Activated T-cell treated with anti-CD3 and anti-CD28 coated beads for 24 hours (primary cell): ENCODE measurements at places on chromosomes 16 and 17.

- DNase-seq = peak; percentile 58
Measured at GRCh38 chr17:67441052-67441895, 64.2 kb downstream of the PITPNC1 start.

- DNase-seq = no peak
Measured at GRCh38 chr17:68957944-68958343, 2.8 kb upstream of the ABCA8 start.

- no peak for DNase-seq
Measured at GRCh38 chr17:76684756-76685155, 26.0 kb downstream of the MXRA7 start.

DNA sequence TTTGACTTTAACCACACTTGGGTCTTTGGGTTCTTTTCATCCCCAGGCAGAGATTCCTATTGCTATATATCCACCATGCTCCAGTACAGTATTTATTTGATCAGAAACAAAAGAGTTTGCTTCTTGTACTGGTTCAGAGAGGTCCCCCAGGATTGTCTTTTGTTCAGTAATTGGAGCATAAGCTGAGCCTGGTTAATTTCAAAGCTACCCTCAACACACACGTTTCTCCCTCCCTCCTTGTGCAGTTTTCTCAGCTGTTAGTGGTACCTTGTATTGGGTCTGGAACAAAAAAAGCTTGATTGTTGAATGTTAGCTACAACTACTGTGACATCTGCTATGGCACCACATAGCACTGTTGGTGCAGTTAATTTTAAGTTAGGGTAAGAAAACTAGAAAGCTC lies 50.0 kb downstream of the NUP93 start:
- no peak for DNase-seq

GRCh38 chr16:87207965-87208364 lies 109.2 kb downstream of the C16orf95 start:
- DNase-seq = no peak

DNA sequence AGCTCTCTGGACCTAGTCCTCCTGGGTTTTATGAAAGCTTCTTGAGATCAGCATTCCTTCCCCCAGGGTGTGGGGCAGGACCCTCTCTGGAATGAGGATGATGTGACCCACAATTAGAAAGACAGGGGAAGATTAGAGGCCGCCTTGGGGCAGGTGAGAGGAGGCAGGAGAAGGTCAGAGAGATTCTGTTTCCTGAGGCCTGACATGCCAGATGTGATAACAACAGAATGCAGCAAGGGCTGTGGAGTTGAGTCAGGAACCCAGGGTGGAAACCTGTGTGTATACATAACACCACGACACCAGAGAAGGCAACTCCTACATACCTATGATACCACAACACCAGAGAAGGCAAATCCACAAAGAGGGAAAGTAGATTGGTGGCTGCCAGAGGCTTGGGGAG lies 5.4 kb upstream of the SLC5A10 start:
- DNase-seq = no peak

- no peak for DNase-seq
Measured at GRCh38 chr17:82348434-82348833, 10.6 kb upstream of the TEX19 start.

GRCh38 chr16:54204756-54205155 lies 81.8 kb downstream of the IRX3 start:
- DNase-seq = no peak

GRCh38 chr17:80225230-80225629 lies 5.0 kb downstream of the SLC26A11 start:
- no peak for DNase-seq

- DNase-seq = no peak
Measured at GRCh38 chr16:69105501-69106361, at the start of gene HAS3. Gene HAS3 (plus strand): TSS chr16:69105653. CDS start chr16:69109396, 3,743 bp downstream.

GRCh38 chr17:27319541-27320221 lies 25.8 kb downstream of the WSB1 start:
- DNase-seq = no peak

GRCh38 chr16:12303653-12304052 lies 327.1 kb downstream of the SNX29 start:
- DNase-seq = no peak

- DNase-seq = no peak
Measured at GRCh38 chr17:73802314-73802713, 158.1 kb upstream of the SDK2 start.

GRCh38 chr16:23640615-23640930 lies 537 bp downstream of the PALB2 start:
- DNase-seq = no peak

- DNase-seq = no peak
Measured at GRCh38 chr17:66397486-66397885, 95.1 kb downstream of the PRKCA start.

DNA sequence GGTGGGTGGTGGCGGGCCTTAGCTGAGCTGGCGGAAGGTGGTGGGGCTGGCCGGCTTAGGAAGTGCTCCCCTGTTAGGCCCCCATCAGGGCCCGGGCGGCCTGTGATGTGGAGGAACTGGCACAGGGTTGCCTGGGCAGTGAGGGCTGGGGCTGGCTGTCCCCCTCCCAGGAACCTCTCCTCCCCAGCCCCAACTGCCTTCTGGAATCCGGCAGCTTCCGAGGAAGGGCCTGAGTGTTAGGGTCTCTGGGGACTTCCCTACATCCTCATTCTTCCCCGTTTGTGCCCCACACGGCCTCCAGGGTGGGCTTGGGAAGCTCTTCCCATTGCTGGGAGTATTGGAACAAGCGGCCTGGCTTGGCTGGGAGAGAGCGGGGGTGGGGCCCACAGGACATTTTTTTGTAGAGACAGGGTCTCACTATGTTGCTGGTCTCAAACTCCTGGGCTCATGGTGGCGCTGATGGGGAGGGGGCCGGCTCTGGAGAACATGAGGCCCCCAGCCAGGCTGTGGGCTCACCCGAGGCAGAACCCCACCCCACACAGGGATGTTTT lies 89.9 kb upstream of the CIBAR2 start:
- no peak for DNase-seq

DNA sequence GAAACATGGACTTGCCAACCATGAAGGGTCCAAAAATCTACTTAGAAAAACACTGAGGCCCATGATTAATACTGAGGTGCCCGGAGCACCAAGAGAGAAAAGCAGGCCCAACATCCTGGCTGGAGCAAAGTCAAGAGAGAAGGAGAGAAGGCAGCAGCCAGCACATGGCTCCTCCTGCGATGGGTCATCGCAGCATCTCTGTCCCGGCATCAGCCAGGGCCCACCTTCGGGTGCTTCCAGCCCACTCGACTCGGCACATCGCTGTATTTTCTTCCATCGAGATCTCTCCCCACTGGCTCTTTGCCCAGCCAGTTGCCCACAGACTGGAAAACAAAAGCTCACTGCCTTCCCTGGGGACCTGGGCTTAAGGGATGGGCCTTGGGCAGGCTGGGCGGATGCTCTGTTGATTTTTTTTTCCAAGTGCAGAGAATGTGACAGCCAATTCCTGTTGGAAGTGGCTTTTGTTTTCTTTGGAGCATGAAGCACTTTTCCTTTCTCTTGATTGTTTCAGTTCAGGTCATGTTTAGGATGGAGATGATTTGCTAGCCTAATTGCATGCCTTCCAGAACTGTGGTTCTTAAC lies 58.1 kb downstream of the CYB5B start:
- no peak for DNase-seq

GRCh38 chr17:82923366-82924113 lies 83.7 kb upstream of the ZNF750 start:
- no peak for DNase-seq

DNA sequence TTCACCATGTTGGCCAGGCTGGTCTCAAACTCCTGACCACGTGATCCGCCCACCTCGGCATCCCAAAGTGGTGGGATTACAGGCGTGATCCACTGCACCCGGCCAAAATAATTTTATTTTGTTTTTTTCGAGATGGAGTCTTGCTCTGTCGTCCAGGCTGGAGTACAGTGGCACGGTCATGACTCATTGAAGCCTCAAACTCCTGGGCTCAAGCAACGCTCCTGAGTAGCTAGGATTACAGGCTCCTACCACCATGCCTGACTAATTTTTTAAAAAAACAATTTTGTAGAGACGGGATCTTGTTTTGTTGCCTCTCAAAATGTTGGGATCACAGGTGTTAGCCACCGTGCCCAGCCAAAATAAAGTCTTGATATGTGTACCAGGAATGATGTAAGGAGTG lies 2.4 kb upstream of the TTLL6 start:
- DNase-seq = no peak

DNA sequence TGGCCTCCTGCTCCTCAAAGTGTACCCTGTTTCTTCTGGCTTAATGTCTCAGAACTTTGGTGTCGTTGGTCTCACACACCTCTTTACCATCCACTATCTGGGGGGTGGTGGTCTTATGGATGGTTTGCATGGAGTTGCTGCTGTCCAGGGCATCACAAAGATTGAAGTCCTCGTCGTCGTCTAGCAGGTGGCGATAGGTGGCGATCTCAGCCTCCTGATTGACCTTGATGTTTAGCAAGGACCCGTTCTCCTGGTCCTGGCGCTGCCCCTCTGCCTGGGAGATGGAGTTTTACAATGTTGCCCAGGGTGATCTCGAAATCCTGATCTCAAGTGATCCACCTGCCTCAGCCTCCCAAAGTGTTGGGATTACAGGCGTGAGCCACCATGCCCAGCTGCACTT lies 31.1 kb upstream of the HELZ start:
- no peak for DNase-seq

DNA sequence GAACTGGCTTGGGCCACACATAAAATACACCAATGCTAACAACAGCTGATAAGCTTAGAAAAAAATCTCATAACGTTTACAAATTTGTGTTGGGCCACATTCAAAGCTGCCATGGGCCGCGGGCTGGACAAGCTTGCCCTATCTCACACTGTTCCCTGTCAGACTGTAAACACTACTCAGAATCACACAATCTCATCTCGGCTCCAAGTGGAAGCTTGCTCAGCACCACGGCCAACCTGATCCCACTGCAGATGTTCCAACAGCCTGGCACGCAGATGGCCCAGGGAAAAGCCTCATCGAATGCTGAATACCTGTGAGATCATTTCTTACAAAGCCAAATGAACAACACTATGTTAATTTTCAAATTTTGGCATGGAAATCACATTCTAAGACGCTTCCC lies 125.8 kb downstream of the ANKRD11 start:
- DNase-seq = no peak

DNA sequence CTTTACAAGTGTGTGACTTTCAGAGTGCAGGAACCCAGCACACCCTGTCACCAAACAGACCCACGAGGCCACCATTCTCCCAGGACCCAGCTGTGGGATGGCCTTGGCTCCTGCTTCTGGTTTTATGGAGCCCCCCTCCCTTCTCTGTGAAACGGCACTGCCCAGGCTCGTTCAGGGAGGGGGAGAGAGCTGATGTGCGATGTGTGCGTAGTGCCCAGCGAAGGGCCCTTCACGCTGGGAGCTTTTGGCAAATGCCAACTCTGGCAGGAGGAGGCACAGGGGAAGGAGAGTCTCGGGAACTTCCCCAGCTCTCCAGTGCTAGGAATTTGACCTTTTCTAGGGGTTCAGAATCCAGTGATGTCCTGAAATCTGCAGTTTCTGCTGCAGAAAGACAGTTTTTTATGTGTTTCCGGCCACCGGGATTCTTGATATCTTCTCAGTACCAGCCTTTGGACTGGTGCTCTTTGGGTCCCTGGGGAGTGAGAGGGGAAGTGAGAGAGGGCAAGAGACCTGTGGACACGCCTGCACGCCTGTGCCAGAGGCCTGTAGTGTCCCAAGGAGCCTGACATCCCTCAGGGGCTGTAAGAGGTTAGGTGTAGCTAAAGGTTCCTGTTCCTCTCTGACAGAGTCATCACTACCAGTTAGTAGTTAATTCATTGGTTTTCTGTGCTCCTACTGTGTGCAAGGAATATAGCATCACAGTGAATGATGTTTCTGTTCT lies 45.1 kb downstream of the CMIP start:
- no peak for DNase-seq

DNA sequence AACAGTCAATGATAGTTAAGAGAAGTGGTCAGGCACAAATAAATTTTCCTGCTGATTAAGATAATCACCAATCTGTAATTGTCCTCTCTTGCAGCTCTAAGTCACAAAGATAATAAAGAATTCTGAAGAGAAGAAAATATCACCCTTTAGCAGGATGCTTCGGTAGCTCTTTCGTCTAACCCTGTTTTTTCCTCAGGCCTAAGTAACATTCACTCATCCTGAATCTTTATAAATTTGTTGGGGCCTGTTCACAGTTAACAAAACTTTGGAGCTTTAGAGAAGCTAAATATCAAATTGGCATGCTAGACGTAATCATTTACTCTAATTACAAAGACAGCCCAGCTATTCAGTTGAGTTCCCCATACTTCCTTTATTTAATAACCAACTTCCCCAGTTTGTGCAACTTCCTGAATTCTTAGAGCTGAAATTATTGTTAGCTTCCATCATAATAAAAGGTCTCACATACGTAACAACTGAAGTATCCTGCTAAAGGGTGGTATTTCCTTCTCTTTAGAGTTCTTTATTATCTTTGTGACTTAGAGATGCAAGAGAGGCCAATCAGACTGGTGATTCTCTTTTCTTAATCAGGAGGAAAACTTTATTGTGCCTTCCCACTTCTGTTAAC lies 118.6 kb downstream of the TANGO6 start:
- DNase-seq = no peak

DNA sequence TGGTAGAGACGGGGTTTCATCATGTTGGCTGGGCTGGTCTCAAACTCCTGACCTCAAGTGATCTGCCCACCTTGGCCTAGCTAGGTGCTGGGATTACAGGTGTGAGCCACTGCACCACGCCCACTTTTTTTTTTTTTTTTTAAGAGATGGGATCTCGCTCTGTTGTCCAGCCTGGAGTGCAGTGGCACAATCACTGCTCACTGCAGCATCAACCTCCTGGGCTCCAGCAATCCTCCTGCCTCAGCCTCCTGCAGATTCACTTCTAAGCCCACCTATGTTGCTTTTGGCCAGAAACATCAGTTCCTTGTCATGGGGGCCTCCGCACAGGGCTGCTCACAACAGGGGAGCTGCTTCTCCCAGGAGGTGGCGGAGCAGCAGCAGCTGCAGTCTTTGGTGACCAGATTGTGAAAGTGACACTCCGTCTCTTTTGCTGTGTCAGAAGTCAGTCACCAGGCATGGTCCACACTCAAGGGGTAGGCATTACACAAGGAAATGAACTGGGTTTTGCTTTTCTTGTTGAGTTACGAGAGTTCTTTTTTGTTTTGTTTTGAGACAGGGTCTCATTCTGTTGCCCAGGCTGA lies 4.5 kb upstream of the NME4 start:
- DNase-seq = no peak

GRCh38 chr17:3916825-3917224 lies 560 bp upstream of the P2RX1 start:
- no peak for DNase-seq

GRCh38 chr17:19762515-19762961 lies 14.4 kb upstream of the ALDH3A1 start:
- peak; percentile 28 for DNase-seq

GRCh38 chr16:4968879-4969483 lies 10.9 kb downstream of the SEC14L5 start:
- DNase-seq = no peak

DNA sequence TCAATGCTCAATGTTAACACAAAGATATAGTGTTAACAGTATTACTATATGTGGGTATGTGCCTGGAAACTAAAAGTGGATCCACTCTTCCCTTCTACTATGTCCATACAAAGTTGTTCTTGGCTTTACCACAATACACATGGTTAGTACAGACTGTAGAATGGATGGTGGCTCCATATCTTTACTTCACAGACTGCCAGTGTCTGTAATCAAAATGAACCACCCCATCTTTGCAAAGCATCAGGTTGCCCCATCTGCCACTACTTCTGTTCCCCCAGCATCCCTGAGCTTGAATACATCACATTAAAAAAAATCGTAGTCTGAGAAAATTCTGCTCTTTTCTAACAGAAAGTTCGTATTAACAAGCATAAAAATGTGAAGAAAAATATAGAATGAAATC lies 30.0 kb downstream of the USP32 start:
- DNase-seq = no peak

- DNase-seq = no peak
Measured at GRCh38 chr16:48373258-48374029, 11.8 kb downstream of the SIAH1 start.

GRCh38 chr17:69060822-69061221 lies at the start of gene ABCA9:
Gene ABCA9 (minus strand): TSS chr17:69060927. CDS start chr17:69051126, 9,801 bp downstream.
- DNase-seq = no peak
